Activated CD8-positive, alpha-beta T cell treated with anti-CD3 and anti-CD28 coated beads for 36 hours (primary cell): ENCODE measurements at places on chromosomes 1 and 21.
A peak's percentile ranks its signal among the peaks of the same experiment; 100 is the strongest.

- no peak for DNase-seq
Measured at GRCh38 chr1:220368352-220369265, 96.4 kb upstream of the RAB3GAP2 start.

DNA sequence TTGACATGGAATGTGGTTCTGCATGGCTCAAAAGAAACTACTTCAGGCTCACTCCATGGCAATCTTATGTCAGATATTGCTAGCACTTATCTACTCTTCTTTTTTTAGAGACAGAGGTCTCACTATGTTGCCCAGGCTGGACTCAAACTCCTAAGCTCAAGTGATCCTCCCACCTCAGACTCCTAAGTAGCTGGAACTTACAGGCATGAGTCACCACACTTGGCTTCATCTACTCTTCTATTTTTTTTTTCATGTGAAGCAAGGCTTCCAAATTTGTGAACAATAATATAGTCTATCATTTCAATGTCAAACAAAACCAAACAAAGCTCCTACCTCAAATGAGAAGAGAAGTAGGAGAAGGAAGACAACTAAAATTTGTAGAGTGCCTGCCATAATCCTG, 7.5 kb upstream of the PSEN2 start:
- DNase-seq, result no peak

DNA sequence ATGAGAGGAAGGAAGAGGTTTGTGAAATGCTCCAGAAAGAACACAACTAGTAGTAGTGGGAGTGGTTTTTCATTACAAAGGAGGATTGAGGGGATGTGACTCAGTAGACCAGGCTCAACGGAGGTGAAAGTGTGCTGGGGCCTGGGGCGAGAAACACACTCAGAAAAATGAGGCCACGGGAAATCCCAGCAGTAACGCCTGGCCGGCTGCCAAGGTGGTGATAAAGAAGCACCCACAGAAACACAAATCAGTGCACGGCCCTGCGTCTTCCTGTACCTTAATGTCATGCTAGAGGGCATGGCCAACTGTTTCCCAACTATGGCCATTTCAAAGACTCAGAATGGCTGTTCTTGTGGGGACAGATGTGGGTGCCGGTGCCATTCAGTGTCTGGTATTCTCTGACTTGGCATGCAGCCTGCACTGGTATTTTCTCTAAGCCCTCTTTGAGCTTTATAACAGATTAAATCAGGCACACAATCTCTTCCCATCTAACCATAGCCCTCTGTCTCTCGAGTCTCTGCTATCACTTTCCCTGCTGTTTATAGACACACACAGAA, 38.2 kb downstream of the URB2 start:
- peak; percentile 97 for DNase-seq

- no peak for DNase-seq
Measured at GRCh38 chr1:99731384-99731783, 35.1 kb downstream of the FRRS1 start.

DNA sequence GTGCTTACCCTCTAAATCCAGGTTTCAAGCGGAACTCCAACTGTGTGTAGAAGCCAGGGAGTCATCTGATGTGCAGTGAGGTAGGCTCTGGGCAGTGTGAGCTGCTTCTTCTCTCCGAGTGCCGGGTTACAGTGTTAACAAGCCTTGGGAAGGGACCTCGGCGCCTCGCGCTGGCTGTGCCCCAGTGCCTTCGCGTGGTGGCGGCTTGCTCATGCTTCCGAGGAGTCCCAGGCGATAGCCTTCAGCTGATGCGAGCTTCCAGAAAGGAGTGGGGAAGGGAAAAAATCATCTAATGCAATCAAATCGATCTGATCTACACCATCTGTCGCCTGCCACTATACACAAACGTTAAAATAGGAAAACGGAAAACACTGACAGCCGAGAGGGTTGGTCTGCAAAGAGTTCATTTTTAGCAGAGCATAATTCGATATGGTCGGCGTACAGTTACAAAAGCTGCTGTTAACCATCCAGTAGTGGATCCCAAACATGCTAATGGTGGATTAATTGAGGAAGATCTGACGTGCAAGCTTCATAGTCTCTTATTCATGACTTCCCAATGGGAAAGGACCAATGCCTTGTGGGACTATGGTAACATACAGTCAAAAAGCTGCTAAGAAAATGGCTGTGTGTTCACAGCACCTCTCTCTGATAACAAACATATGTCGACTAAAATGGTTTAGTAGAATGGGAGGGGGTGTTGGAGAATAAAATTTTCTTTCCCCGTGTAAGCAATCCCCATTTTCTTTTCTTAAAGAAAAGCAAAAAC, 128.7 kb upstream of the DPYD start:
- DNase-seq, result peak; percentile 17

GRCh38 chr1:110600716-110601115, 5.4 kb downstream of the KCNA2 start:
- no peak for DNase-seq

DNA sequence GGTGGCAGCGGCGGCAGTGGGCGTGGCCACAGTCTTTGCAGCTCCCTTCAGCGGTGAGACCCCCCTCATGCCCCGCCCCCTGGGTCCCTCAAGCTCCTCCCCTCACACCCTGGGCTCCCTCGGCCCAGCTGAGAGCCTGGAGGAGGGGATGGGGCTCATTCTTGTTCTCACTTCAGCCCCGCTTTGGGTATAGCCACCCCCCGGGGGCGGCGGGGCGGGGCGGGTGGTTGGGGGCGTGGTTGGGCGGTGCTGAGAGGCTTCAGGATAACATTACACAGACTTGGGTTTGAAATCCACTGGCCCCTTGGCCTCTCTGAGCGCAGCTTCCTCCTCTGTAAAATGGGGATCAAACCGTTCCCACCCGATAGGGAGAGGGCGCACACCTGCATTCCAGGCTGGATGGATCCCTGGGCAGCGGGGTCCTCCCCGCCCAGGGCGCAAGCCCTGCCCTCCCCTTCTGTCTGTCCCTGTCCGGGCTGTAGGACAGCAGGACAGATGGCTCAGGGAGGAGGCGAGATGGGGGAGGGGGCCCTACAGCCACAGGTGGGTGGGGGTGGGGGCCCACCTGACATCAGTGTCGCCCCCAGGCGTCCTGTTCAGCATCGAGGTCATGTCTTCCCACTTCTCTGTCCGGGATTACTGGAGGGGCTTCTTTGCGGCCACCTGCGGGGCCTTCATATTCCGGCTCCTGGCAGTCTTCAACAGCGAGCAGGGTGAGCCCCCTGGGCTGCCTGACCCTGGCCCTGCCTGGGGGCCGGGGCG, 5.1 kb downstream of the CLCNKA start:
- peak; percentile 48 for DNase-seq

- no peak for DNase-seq
Measured at GRCh38 chr1:6361124-6361775, 32.3 kb downstream of the ACOT7 start.

DNA sequence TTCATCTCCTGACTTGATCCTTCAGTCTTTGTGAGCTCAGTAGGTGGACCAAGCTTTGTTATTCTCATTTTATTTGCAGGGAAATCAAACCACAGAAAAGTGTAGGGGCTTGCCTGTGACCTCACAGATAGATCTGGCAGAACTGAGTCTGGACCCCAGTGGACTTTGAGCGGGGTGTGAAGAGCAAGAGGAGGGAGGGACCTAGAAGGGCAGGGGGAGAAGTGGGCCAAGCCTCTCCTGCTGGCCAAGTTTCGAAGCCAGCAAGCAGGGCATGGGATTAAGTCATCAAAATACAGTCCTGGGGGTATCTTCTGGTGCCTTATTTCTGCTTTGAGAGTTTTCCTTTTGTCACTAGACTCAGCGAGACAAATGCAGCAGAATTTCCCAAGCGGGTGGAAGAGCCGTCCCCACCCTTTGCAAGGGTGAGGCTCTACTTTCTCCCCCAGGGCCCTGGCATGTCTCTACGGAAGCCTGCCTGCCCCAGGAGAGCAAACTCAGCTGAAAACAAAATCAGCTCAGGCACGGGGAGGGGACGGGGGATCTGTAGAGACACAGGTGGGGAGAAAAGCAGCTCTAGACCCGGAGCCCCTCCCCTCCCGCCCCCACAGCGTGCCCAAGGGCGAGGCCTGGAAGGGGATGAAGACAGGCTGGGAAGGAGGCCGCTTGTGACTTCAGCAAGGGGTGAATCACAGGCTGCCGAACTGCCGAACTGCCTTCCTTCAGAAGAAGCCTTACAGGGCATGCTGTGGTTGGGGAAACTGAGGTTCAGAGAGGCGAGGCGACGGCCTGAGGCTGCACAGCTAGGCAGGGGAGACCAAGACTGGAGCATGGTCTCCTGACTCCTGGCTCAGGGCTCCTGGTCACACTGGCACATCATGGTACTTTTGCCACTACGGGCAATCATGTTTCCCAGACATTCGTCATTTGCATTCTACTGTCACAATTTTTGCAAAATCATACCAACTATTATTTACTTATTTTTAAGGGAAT, 19.2 kb downstream of the PKP1 start:
- no peak for DNase-seq

DNA sequence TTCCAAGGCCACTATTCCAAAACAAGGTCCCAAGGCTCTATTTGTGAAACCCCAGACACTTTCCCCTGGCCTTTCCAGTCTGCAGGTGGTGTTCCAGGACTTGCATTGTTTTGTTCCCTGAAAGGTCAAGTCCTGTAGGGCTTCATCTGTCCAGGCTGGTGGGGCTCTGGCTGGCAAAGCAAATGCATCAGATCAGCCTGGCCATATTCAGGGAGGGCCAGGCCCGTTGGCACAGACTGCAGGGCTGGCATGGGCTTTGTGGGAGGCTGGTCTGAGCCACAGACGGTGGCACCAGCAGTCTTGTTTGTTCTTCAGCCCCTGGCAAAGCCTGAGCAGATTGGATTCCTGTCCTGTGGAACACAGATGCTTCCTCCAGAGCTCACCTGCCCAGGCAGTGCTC, 93.0 kb downstream of the SPATA46 start:
- no peak for DNase-seq

DNA sequence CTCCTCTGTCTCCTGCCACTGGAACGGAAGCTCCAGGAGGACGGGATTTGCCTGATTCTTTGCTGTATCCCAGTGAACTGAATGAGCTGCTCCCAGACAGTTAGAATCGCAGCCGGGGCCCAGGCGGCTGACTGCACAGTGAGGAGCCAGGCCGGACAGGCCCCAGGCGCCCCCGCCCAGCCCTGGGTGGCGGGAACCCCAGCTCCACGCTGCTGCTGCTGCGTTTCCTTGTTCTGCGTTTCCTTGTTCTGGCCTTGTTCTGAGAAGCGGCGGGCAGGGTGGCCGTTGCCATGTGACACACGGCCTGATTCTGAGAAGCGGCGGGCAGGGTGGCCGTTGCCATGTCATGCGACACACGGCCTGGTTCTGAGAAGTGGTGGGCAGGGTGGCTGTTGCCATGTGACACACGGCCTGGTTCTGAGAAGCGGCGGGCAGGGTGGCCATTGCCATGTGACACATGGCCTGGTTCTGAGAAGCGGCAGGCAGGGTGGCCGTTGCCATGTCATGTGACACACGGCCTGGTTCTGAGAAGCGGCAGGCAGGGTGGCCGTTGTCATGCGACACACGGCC, 56.2 kb downstream of the SLC37A1 start:
- no peak for DNase-seq

GRCh38 chr1:94416901-94417727, 1.1 kb upstream of the ABCD3 start:
- no peak for DNase-seq

- DNase-seq, result no peak
Measured at GRCh38 chr1:71390518-71390917, 309.7 kb upstream of the ZRANB2 start.

DNA sequence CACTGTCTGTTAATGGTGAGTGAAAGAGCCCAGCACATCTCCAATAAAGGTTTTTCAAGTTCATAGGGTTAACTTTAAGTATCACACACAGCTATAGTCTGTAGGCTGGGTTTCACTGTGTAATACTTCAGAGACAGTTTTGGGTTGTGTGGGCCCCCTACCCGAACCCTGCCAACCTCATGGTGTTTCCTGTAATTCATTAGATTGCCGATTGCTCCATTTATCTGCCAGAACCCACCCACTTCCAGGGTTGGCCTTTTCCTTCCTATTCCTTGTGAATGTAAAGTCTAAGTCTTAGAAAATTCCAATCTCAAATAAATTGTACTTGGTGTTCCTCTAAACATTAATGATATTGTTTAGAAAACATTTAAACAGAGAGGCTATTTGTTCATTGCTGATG, 43.6 kb downstream of the CTTNBP2NL start:
- no peak for DNase-seq

GRCh38 chr21:31744182-31744800, 12.4 kb upstream of the SCAF4 start:
- DNase-seq, result no peak

DNA sequence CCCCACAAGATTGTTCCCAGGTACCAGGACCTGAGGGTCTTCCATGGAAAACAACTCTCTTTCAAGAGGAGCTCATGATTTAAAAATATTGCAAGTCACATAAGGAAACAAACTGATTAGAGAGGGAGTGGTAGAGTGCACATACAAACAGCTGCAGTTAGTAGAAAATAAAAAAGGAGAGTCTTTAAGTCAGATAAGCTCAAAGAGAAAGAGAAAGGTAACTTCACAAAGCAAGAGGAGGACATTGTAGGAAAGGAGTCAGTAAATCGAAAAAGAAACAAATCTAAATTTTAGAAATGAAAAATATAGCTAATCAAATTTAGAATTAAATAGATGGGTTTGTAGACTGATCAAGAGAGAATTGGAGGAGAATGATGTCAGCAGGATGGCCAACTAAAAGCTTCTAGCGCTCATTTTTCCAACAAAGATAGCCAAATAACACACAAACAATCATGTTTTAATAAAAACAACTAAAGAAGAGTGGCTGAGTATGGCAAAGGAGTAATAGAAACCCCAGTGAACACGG, 86.1 kb upstream of the CD53 start:
- no peak for DNase-seq

GRCh38 chr1:154422521-154422920, 17.4 kb downstream of the IL6R start:
- no peak for DNase-seq

DNA sequence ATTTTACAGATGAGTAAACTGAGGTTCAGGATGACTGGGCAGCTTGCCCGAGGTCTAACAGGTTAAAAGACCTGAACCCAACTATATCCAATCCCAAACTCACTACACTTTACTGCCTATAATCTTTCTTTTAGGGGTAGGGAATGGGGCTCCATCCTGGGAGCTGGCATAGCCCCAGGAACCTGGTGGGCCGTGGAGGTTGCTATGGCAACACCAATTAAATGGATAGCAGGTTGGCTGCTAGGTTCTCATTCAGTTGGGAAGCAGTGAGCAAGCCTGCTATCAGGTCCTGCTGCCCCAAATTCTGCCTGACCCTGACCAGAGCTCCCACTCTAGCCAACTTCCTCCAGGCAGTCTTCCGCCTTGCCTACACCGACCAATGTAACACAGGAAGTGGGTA, 40.9 kb downstream of the LRP8 start:
- no peak for DNase-seq

- DNase-seq, result no peak
Measured at GRCh38 chr1:194277927-194278326, 1091.5 kb upstream of the B3GALT2 start.

GRCh38 chr21:34827445-34828235, 158.8 kb downstream of the CLIC6 start:
- DNase-seq, result no peak

DNA sequence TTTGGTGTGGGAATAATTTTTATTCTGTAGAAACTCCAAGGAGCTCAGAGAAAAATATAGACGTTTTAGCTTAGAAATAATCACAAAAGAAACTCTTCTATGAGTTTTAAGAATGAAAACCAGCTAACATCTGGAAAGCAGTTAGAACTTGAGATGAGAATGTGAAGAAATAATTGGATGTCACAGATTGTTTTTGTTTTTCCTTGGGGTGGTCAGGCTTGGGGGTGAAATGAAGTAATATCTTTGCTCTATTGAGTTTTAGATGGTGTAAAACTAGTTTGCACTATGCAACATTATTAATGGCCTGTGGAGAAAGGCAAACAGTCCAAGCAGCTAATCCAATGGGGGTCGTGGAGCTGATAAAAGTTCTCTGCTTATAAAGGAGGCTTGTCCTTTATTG, 101.2 kb downstream of the FMN2 start:
- no peak for DNase-seq

- no peak for DNase-seq
Measured at GRCh38 chr1:33400153-33400911, 30.6 kb downstream of the PHC2 start.
